ENCODE measurements at places on chromosomes 1 and 21.

DNA sequence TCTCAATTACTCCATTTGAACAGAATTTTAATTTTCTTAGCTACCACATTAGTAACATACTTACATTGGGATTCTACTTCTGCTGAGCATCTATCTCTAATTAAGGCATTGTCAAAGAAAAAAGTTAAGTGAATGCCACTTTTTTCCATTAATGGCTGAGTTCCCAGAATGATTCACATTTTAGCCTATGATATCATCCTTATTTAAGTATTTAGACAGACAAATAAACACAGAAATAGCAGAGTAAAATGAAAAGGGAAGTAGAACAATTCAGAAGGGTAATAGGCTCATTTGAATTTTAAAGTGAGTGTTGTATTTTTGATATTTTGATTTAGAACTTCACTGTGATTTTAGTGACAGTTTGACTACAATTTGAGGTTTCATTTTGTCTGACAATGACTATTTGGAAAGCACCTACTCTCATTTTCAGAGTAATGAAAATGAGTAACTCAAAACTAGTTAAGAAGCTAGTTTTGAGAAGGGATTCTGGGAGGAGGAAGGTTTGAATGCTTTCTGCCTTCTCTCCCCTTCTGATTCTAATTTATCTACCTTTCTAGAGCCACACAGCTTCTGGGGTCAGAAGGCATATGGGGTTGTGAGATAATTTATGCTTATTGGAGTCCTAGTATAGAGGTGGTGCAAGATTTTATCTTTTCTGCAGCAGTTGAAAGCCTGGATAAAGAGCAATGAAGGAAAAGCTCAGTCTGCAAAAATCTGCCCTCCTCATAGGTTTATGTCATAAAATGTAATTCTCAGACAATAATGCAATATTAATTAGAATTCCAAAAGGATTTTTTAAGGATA lies 15.5 kb downstream of the LYPLAL1 start:
- DNase-seq = peak; percentile 18

GRCh38 chr1:152185544-152186391 lies 26.7 kb upstream of the RPTN start:
- peak; percentile 68 for DNase-seq

DNA sequence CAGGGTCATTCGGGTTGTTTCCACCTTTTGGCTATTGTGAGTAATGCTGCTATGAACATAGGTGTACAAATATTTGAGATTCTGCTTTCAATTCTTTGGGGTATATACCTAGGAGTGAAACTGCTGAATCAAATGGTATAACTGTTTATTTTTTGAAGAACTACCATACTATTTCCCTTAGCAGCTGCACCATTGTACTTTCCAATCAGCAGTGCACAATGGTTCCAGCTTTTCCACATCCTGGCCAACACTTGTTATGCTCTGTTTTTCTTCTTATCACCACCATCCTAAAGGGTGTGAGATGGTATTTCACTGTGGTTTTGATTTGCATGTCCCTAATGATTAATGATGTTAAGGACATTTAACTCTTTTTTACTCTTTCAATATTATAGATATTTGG lies 3.6 kb upstream of the ABCA4 start:
- DNase-seq = no peak

- no peak for DNase-seq
Measured at GRCh38 chr1:200090252-200091159, 63.0 kb downstream of the NR5A2 start.

- DNase-seq = no peak
Measured at GRCh38 chr1:244159646-244160045, 108.6 kb downstream of the ZBTB18 start.

- DNase-seq = no peak
Measured at GRCh38 chr1:168285971-168286927, 5.6 kb downstream of the TBX19 start.

GRCh38 chr1:224705578-224705977 lies 89.5 kb downstream of the CNIH3 start:
- no peak for DNase-seq

DNA sequence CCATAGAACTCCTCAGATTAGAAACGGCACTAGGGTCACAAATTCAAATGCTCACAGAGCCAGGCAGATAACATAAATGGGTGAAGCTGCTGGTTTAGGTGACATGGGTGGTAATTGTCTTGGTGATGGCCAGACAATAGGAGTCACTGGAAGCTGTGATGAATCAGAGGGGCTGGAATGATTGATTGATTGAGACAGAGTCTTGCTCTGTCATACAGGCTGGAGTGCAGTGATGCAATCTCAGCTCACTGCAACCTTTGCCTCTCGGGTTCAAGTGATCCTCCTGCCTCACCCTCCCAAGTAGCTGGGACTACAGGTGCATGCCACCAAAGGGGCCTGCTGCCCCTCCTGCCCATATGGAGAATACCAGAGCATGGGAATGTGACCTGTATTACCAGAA lies 63.0 kb downstream of the HIVEP3 start:
- no peak for DNase-seq

DNA sequence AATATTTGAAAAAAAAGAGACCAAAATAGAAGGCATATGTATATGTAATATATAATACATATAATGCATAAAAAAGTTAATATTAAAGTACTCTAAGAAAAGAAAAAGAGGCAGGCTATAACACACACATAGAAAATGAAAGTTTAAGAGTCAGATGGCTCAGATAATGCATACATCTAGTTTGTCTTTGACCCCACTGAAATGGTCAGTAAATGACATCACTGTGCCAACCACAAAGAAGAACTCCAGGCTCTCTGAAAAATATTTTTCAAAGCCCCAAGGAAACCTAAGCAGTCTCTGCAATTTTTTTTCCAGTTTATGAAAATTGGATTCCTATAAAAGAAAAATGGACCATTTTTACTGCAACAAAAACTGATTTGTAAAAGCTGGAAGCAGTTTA lies 55.4 kb upstream of the SCYL3 start:
- peak; percentile 8 for DNase-seq

DNA sequence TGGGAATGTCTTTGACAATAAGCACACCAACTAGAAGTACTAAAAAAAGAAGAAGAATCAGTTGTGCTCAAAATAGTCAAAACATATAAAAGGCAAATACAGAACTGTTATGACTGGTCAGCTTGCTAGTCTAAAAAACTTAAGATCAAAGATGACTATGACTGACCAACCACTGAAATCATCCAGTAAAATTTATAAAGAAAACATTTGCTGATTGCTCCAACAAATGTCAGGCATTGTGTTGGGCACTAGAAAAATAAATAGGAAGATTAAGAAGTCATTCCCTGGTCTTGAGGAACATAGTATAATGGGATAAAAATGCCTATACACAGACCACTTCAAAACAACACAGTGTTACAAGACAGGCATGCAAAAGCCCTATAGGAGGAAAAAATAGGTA lies 9.3 kb upstream of the ANGPTL3 start:
- no peak for DNase-seq

DNA sequence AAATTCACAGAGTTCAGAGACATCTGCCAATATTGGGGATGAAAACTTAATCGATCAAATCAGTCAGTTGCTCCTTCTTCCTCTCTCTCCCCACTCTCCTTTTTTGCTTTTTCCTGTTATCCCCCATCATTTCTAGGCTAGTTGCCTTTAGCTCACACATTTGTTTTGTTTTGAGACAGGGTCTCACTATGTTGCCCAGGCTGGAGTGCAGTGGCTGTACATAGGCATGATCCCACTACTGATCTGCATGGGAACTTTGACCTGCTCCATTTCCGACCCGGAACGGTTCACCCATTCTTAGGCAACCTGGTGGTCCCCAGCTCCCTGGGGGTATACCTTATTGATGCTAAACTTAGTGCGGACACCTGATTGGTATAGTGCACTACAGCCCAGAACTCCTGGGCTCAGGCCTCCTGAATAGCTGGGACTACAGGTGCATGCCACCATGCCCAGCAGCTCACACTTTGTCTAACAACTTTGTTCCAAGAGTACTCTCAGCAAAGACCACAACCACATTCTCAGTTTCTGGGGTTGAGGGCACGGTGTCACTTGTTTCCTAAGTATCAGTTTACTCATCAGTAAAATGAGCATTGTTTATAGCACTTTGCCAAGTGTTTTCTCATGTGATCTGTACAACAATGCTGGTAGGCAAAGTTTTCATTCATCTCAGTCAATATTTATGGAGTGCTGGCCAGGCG lies 6.7 kb upstream of the ELOA start:
- DNase-seq = no peak

GRCh38 chr1:184082541-184083415 lies 31.2 kb downstream of the TSEN15 start:
- no peak for DNase-seq

- no peak for DNase-seq
Measured at GRCh38 chr1:33312413-33312749, 8.5 kb downstream of the A3GALT2 start.

DNA sequence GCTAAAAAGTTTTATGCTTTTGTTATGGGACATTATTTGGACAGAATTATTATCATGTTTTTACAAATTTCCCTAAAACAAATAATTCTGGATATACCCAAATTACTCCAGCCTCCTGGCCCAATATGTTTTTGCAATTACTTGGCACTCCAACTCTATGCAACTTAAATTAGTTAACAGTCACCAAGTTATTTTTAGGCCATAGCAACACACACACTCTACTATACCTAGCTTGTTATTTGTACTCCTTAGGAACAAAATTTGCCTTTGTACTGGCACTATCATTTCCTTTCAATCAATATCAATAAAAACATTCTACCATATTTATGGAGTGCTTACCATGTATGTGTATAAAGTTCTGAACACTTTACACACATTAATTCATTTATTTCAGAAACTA lies 7.7 kb downstream of the DUSP10 start:
- DNase-seq = no peak

DNA sequence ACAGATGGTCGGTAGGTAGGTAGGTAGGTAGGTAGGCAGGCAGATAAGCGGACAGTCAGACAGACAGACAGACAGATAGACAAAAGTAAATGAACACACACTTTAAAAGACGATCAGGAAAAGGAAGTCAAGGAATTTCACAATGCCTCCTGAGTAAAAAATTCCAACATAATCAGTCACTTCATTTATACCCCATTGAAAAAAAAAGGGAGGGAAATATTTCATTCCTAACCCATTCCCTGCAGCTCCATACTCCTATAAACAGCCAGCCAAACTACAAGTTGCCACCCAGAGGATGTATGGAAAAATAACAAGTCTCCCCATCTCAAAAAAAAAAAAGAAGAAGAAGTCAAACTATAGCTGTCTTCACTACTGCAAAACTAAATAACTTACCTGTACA lies 43.4 kb downstream of the ZZZ3 start:
- peak; percentile 11 for DNase-seq

DNA sequence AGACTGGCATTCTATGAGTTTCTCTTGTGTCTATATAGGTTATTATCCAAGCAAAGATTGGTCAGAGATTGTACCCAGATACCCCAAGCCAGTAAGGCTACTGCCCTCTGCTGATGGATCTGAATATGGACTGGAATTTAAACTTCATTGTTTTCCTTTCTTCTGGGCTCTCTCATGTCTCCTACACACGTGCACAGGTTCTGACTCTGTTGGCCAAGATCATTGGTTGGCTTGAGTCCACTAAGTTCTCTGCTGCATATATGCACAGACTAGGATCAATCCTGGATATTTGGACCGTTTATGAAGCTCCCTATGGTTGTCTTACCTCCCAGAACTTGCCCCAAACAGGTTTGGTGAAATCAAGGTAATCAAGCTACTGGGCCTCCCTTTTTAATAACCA lies 69.7 kb downstream of the CC2D1B start:
- DNase-seq = peak; percentile 72

GRCh38 chr1:175673371-175674150 lies 69.8 kb downstream of the TNR start:
- no peak for DNase-seq

GRCh38 chr1:224898937-224899336 lies 30.5 kb upstream of the DNAH14 start:
- DNase-seq = no peak

GRCh38 chr21:25385341-25385740 lies 221.9 kb downstream of the MRPL39 start:
- DNase-seq = no peak
